ENCODE measurements at places on chromosomes 16 and 17.

- no peak for DNase-seq
Observed at GRCh38 chr17:81400154-81400977, 5.1 kb downstream of the BAHCC1 start.

GRCh38 chr17:63675607-63676546 lies 24.0 kb downstream of the LIMD2 start:
- DNase-seq, result peak; percentile 94

GRCh38 chr17:60153606-60154390 lies 4.0 kb downstream of the CA4 start:
- no peak for DNase-seq

GRCh38 chr17:18314059-18314730 lies 599 bp downstream of the TOP3A start:
- DNase-seq, result no peak

- DNase-seq, result no peak
Observed at GRCh38 chr17:58121925-58122324, 26.3 kb upstream of the OR4D1 start.

DNA sequence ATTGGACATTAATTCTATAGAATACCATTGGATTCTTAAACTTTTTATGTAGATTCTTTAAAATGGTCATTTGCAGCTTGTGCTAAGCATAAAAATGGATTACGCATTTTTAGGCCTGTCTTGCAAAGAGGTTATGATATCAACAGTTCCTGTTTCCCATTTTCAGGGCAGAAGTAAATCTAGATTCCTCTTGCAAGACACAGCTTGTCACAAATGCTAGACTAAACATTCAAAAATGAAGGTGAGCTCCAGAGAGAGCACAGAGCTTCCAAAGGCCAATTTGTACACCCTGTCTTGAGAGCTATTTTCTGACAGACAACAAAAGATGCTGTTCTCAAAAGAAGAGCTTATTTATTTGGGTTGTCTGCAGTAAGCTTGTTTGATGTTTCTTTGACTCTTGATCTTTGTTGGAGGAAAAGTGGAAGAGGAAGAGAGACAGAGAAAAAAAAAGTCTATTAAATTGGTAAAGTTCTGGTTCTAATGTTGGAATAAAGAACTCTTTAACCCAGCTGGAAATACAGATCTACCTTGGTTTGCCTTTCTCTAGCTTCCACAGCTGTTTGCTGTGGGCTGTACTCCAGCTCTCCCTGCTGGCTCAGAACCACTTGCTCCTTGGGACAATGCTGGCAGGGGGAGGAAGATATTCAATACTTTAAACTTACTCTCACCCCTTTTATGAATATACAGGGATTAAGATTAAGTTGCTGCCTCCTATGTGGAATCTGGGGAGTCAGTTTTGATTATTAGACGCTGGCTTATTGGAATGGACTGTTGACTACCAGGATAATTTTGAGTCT lies 651.8 kb downstream of the CDH11 start:
- DNase-seq, result no peak

- DNase-seq, result no peak
Observed at GRCh38 chr17:57478478-57479250, 222.3 kb downstream of the MSI2 start.

GRCh38 chr17:49370971-49371834 lies 9.2 kb upstream of the ZNF652 start:
- no peak for DNase-seq

DNA sequence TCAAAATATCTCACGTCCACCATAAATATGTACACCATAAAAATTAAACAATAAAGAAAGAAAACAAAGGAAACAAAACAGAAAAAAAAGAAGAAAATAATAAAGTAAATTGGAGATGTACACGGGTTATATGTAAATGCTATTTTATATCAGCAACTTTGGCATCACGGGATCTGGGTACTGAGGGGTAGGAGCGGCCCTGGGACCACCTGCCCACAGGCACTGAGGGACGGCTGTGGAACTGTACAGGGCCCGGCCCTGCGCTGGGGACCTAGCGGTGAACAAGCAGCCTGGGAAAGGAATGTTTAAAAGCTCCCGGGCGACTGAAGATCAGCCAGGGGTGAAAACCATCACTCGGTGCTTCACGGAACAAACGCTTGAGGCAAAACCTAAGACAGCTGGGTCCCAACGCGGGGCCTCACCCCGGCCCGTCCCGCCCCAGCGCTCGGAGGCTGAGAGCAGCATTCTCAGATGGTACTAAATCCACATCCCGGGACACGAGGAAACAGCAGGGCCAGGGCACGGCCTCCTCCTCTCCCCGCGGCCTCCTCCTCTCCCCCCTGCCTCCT lies 31.2 kb downstream of the NXN start:
- DNase-seq, result no peak

- no peak for DNase-seq
Observed at GRCh38 chr17:202501-202951, 21.1 kb upstream of the DOC2B start.

DNA sequence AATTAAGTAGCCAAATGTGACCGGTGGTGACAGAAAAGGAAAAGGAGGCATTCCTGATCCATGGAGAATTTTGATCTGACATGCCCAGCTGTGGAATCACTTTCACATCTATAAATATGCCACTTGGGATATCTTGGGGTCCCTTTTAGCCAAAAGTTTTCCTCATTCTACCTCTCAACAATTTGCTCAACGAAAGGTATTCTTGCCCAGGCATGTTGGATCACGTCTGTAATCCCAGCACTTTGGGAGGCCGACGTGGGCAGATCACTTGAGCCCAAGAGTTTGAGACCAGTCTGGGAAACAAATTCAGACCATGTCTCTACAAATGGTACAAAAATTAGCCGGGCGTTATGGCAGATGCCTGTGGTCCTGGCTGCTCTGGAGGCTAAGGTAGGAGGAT lies 24.3 kb downstream of the LITAF start:
- no peak for DNase-seq

Measured in mucosa of descending colon (tissue), 3 donors.